ENCODE measurements at places on chromosomes 11 and 22. TPM values are rescaled to one million over a fixed set of nuclear protein-coding genes. Genes with fewer than 3 reads are reported as not detected.
A peak's percentile ranks its signal among the peaks of the same experiment; 100 is the strongest.

Gene PLEKHB1
- 0.36 TPM for total RNA-seq

DNA sequence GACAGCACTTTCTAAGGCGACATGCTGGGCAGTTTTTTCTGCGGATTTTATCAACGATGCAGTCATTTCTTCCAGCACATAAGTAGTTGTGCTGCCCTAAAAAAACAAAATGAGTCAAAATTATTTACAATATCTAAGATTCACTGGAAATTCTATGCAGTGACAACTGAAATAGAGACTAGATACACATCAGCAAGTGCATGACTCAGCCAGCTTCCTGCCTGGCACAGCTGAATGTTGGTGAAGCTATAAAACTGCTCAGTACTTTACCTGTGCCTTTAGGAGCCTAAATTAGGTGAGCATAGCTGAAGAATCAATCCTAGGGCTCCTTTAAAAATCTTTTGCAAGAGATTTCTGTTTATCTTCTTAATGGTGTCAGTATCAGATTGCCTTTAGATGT is 37.8 kb downstream of the PGR start:
- no peak for DNase-seq

DNA sequence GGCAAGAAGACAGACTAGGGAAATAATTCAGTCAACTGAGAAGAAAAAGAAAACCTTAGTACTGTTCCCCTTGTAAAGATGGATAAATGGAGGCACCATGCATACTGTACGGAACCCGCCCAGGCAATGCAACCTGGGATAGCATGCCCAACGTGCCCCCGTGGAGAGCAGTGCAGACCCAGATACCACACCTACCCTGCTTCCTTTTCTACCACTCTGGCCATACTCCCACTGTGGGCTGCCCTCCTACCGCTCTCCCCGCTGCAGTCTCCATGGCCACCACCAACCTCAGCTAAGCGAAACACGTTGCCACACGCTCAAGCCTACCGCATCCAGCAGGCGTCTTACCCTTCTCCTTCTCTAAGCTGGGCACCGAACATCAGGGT is 117.4 kb upstream of the SERPIND1 start:
- no peak for DNase-seq

- DNase-seq: peak; percentile 77
These were observed 18.3 kb upstream of the MICALL1 start for GRCh38 chr22:37887584-37888378.

GRCh38 chr11:8291421-8292350 is 28.0 kb upstream of the LMO1 start:
- DNase-seq: no peak

- peak; percentile 65 for DNase-seq
These were observed 39.7 kb downstream of the FLI1 start for GRCh38 chr11:128733440-128734102.

- peak; percentile 46 for DNase-seq
These were observed 390 bp upstream of the HTATIP2 start for GRCh38 chr11:20363149-20363499.

DNA sequence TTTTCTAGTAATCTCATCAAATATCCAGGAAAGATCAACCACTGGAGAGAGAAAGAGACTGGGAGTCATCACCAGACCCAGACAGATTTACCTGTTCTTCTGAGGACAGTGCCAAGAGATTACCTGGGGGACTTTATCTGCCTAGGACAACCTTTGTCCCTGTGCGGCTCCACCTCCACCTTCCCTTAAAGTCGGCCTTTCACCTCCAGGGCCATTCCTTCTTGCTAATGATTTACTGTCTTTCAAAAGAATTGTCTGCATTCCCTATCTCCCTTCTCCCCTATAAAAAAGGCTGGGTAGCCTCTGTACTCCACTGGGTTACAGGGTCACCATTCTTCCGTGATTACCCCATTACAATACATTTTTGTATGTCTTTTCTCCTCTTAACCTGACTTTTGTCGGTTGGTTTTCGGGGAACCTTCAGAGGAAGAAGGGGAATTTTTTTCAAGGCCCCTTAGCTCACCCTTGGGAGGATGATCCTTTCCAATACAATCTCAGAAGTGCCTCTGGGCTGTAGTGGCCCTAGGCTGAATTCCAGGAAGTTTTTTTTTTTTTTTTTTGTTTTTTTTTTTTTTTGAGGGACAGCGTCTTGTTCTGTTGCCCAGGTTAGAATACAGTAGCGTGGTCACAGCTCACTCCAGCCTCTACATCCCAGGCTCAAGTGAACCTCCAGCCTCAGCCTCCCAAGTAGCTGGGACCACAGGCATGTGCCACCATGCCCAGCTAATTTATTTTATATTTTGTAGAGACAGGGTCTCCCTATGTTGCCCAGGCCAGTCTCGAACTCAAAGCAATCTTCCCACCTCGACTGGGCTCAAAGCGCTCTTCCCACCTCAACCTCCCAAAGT is 1.5 kb upstream of the HMOX1 start:
- no peak for DNase-seq

GRCh38 chr11:210122-210802 is 2.8 kb downstream of the RIC8A start:
- peak; percentile 98 for DNase-seq

GRCh38 chr11:12995188-12995587 is 13.9 kb upstream of the RASSF10 start:
- no peak for DNase-seq

GRCh38 chr22:45692549-45692948 is 20.9 kb downstream of the ATXN10 start:
- peak; percentile 81 for DNase-seq

DNA sequence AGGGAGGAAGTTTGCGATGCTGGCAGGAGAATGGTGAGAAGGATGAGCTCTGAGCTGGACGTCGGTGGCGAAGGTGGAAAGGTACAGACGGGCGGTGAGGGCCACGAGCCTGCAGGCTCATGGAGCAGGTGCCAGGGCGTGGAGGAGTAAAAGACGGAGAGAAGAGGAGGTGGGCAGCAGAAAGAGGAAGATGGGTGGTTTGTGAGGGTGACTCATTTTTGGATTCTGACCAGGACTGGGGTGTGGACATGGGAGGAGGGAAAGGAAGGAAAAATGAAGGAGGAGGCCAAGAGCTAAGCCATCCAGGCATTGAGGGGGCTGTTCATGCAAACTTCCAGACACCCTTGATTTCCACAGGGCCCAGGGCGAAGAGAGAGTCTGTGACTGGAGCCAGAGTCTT is 3.5 kb downstream of the ZDHHC24 start:
- peak; percentile 86 for DNase-seq

Gene PHETA2
- total RNA-seq: 23.9 TPM

Gene NXPE2
- 0.29 TPM for total RNA-seq

- DNase-seq: peak; percentile 80
These were observed 4.1 kb downstream of the WNT7B start for GRCh38 chr22:45972889-45973253.

DNA sequence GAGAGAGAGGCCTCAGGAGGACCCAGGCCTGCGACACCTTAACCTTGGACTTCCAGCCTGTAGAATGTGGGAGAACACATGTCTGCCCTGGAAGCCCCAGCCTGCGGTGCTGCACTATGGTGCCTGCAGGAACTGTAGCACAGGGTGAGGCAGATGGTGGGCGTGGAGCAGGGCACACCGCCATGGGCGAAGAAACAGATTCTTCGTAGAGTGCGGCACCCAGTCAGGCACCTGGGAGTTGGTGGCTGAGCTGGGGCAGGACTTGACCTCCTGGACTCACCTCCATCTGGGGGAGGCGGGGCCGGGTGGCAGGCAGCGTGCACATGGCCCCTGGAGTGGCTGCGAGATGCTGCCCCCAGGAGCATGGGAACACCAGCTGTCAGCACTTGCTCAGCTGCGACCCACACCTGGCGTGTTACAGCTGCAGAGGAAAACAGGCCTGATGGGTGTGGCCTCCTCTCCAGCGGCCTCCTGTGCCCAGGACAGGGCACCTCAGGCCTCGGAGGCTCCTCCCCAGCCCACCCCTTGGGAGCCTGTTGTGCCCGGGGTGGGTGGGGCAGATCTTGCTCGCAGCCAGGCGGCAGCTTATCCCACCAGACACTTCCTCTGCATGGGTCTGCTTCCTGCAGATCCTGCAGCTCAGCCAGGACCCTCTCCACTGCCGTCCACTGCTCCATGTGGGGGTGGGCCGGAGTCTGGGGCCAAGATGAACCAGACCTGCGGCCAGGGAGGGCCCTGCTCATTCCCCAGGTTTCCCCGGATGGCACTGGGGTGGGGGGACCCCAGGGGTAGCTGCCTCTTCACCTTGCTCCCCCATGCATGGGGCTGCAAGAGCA is 80.4 kb downstream of the MYEOV start:
- DNase-seq: peak; percentile 70

- DNase-seq: no peak
These were observed 25.2 kb downstream of the RAB39A start for GRCh38 chr11:107953446-107953845.
